Peyer's patch (tissue), 4 donors: ENCODE measurements at places on chromosomes 1 and 21. TPM values are rescaled to one million over a fixed set of nuclear protein-coding genes. Genes with fewer than 3 reads are reported as not detected.
A peak's percentile ranks its signal among the peaks of the same experiment; 100 is the strongest.

DNA sequence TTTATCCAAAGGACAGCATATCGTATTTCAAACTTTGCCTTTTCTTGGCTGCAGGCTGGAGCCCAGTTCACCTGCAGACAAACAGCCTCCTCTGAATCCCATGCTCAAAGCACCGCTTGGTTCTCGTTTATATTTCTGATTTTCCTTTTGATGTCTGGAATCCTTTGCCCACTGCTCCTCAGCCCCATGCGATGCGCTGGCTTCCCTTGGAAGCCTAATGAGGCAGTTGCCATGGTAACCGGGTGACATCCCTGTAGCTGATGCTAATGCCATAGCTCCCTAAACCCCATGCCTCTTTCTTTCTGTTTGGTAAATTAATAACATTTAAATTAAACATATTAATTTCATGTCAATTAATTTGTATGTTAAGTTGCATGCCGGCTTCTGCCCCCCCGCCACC, 327.1 kb downstream of the PRDM2 start:
- DNase-seq = no peak
- no peak overlapping the region for H3K27ac ChIP-seq
- H3K27me3 ChIP-seq = no peaks in the 10 kb centered on the region

The LEMD1 gene
- total RNA-seq = not detected

The RIPK4 gene
- 62.5 TPM for total RNA-seq

GRCh38 chr1:180112984-180113647, 41.6 kb upstream of the QSOX1 start:
- H3K4me3 ChIP-seq = no peak overlapping the region
- no peaks in the 10 kb centered on the region for H3K27me3 ChIP-seq
- DNase-seq = no peak
- no peaks in the 10 kb centered on the region for H3K4me1 ChIP-seq
- peaks cover 35% of the 10 kb centered on the region for H3K36me3 ChIP-seq
- peak overlapping the region; percentile 27 for H3K27ac ChIP-seq
